ENCODE measurements at places on chromosomes 7 and 10.

GRCh38 chr10:80407812-80408241 is 524 bp upstream of the PRXL2A start:
- DNase-seq, result peak; percentile 76

DNA sequence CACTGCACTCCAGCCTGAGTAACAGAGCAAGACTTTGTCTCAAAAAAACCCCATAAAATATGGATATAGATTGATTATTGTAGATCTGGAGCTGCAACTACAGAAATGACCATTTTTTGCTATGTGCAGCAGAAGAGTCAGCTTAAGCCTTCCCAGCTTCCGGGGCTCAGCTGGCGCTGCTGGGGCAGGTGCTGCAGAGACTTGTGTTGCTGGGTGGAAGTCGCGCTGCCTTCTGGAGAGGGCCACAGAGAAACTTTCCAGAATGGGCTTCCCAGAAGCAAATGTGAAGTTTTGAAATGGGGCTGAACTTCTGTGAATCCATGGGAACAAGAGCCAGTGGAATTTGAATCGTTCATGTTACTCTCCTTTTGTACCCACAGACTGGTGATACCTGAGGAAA is 37.3 kb upstream of the RSBN1L start:
- no peak for DNase-seq

- DNase-seq, result no peak
Measured at GRCh38 chr7:107023522-107024151, 20.9 kb upstream of the PRKAR2B start.

DNA sequence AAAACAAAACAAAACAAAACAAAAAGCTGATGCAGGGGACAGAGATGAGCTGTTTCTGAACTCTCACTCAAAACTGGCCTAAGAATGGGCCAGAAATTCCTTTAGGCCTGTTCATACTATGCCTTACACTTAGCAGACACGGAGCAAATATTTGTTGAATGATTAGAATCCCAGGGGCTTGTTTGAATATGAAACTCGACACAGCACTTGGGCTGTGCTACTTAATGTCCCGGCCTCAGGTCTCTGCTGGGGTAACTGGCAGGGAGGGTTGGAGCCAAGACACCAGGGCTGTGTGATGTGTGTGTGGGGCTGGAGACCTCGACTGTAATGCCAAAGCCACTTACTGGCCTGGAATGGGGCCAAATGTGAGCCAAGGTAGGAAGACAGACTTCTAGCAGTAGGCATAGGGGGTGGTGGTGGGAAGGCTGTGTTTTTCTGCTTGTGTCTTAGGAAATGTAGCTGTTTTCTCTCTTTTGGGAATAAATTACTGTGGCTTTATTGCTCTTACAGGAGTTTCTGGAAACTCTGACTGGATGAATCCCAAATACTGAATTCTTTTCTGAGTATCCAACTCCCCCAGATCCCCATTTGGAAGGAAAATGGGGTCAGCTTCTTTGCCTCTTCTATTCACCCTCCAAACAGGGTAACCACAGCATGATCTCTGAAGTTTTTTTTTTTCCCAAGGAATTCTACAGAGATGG is 66.7 kb downstream of the EMX2 start:
- peak; percentile 74 for DNase-seq

DNA sequence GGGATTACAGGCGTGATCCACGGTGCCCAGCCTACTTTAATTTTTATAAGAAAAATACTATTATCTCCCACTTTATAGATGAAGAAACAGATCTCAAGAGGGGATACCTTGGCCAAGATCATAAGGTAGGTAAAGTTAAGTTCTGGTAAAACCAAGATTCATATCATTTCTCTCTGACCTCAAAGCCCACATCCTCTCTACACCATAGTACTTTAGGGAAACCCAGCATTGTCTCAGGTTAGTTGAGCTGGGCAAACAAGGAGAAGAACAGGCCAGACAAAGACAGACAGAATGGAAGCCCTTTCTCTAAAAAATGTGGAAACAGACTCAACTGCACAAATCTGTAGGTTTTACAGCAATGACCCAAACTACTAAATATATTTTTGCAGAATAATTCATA is 197.7 kb upstream of the FRMD4A start:
- DNase-seq, result no peak

DNA sequence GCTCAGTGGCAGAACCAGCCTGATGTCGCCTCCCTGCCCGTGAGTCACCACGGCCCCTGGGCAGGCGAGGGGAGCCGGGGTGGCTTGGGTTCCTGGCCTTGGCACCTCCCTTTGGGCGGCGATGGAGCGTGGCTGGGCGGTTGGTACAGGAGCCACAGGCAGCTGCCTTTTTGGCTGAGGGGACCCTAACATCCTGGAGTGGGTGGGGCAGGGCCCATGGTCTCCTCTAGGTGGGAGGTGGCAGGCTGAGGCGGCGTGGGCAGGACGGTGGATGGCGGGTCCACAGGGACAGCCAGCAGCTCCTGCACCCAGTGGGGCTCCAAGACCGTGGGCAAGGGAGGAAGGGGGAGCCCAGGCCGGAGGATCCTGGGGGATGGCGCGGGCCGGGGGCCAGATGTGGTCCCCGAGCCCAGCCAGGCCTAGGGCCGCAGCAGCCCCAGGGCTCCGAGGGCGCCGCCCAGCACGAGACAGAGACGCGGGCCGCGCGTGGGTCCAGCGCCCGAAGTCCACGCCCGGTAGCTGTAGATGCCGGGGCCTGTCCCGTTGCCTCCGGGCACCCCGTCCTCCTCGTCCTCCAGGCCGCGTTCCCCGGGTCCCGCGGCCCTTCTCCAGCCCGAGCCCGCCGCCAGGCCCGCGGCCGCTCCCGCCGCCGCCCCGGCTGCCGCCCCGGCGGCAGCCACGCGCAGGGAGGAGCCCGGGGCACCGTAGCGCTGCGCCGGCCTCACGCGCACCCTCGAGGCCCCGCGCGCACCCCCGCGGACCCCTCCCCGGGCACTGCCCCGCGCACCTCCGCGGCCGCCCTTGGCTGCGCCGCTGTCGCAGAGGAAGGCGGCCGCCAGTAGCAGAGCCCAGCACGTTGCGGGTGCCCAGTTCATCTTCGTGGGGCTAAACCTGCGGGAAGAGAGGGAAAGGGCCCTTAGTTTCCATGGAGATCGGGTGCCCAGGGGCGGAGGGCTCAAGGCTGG is 1.3 kb downstream of the SPRN start:
- no peak for DNase-seq
